Neural crest cell (in vitro differentiated cells): ENCODE measurements at places on chromosomes 6 and 20. TPM values are rescaled to one million over a fixed set of nuclear protein-coding genes. Genes with fewer than 3 reads are reported as not detected.

Gene IL17A
- not detected in 2 replicates for total RNA-seq

Gene SLC22A16
- not detected in 2 replicates for total RNA-seq

Gene TMEM200A
- 2.9 and 3.2 TPM in 2 replicates for total RNA-seq

Gene LRRN4
- not detected in 2 replicates for total RNA-seq

Gene RAB23
- total RNA-seq: 20.1 and 21.1 TPM in 2 replicates

Gene RING1
- 61.2 and 61.7 TPM in 2 replicates for total RNA-seq

Gene COL9A1
- 28.6 and 30.8 TPM in 2 replicates for total RNA-seq

Gene C6orf47
- total RNA-seq: 23.5 TPM in 2 replicates

Gene CASS4
- 0.14 and 0.16 TPM in 2 replicates for total RNA-seq

Gene BPIFB1
- not detected in 2 replicates for total RNA-seq

Gene CAPN11
- not detected in 2 replicates for total RNA-seq

Gene LY6G6D
- total RNA-seq: not detected in 2 replicates

Gene RAET1E
- not detected in 2 replicates for total RNA-seq

Gene HLA-DQB2
- total RNA-seq: not detected in 2 replicates

Gene ERVFRD-1
- total RNA-seq: not detected in 2 replicates

Gene MRAP2
- 0.93 and 1.4 TPM in 2 replicates for total RNA-seq

Gene CLPSL2
- not detected in 2 replicates for total RNA-seq

Gene CBLN4
- total RNA-seq: not detected in 2 replicates

Gene FRK
- total RNA-seq: 0.11 and 0.12 TPM in 2 replicates

Gene CDH4
- 7.8 and 8.9 TPM in 2 replicates for total RNA-seq
